Ovary (tissue), 10 donors: ENCODE measurements at places on chromosomes 13 and 19. TPM values are rescaled to one million over a fixed set of nuclear protein-coding genes. Genes with fewer than 3 reads are reported as not detected.

The KHSRP gene
- 104 TPM for polyA plus RNA-seq

The ZNF324B gene
- polyA plus RNA-seq = 4.2 TPM

The PTOV1 gene
- 186 TPM for polyA plus RNA-seq

The CKM gene
- polyA plus RNA-seq = 0.52 TPM

The SOX1 gene
- polyA plus RNA-seq = not detected

The ATP4B gene
- polyA plus RNA-seq = not detected

The C1QTNF9B gene
- 0.11 TPM for polyA plus RNA-seq

The NLRP4 gene
- polyA plus RNA-seq = 0.37 TPM

The ANKLE1 gene
- 0.12 TPM for polyA plus RNA-seq

The TMEM221 gene
- polyA plus RNA-seq = 2.5 TPM
